Smooth muscle cell of the pulmonary artery (primary cell): ENCODE measurements at places on chromosomes 5 and 9. TPM values are rescaled to one million over a fixed set of nuclear protein-coding genes. Genes with fewer than 3 reads are reported as not detected.

PCDHGC5 gene
- total RNA-seq: 4.6 and 7.3 TPM in 2 replicates

TNFSF8 gene
- not detected in 2 replicates for total RNA-seq

PAEP gene
- not detected in 2 replicates for total RNA-seq

F2R gene
- 341 and 514 TPM in 2 replicates for total RNA-seq

WHRN gene
- total RNA-seq: 1.6 and 3.0 TPM in 2 replicates

FCN1 gene
- total RNA-seq: not detected in 2 replicates

IFNB1 gene
- not detected in 2 replicates for total RNA-seq

PCDH12 gene
- total RNA-seq: 0.36 and 0.46 TPM in 2 replicates

UNC13B gene
- total RNA-seq: 34.3 and 40.9 TPM in 2 replicates

SLC22A4 gene
- total RNA-seq: 0.78 and 6.7 TPM in 2 replicates

ARSI gene
- total RNA-seq: 2.2 and 10.2 TPM in 2 replicates

HTR4 gene
- total RNA-seq: 0.07 and 3.3 TPM in 2 replicates

IRGM gene
- 0.13 TPM in 1 of 2 replicates, not detected in the other for total RNA-seq

PCDHA13 gene
- 0.10 and 0.20 TPM in 2 replicates for total RNA-seq

ERAP2 gene
- total RNA-seq: 4.5 and 102 TPM in 2 replicates

FLT4 gene
- 0.03 and 0.33 TPM in 2 replicates for total RNA-seq

TAF11L10 gene
- total RNA-seq: not detected in 2 replicates

TMOD1 gene
- total RNA-seq: 0.69 and 1.1 TPM in 2 replicates

RAPGEF1 gene
- 22.7 and 31.9 TPM in 2 replicates for total RNA-seq

DOK3 gene
- total RNA-seq: 5.3 and 6.7 TPM in 2 replicates

DBH gene
- not detected in 2 replicates for total RNA-seq
